Activated CD4-positive, CD25-positive, alpha-beta regulatory T cell treated with anti-CD3 and anti-CD28 coated beads, Interleukin-2, amount 50 U/mL, for 24 hours (primary cell): ENCODE measurements at places on chromosomes 6 and 20.

DNA sequence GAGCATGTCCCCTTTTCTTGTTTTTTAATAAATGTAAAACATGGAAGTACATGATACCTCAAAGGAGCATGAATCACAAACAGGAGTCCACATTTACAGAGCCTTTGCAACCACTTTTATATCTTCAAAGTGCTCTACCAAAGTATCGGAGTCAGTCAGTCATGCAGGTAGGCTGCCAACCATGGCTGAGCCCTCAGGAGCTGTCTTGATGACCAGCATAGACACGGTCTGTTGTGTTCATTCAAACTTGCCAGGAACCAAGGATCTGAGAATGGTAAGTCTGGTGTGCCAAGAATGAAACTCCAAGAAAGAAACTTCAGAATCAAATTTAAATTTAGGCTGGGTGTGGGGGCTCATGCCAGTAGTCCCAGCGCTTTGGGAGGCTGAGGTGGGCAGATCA is 111.5 kb downstream of the SLC16A10 start:
- ATAC-seq: no peak

DNA sequence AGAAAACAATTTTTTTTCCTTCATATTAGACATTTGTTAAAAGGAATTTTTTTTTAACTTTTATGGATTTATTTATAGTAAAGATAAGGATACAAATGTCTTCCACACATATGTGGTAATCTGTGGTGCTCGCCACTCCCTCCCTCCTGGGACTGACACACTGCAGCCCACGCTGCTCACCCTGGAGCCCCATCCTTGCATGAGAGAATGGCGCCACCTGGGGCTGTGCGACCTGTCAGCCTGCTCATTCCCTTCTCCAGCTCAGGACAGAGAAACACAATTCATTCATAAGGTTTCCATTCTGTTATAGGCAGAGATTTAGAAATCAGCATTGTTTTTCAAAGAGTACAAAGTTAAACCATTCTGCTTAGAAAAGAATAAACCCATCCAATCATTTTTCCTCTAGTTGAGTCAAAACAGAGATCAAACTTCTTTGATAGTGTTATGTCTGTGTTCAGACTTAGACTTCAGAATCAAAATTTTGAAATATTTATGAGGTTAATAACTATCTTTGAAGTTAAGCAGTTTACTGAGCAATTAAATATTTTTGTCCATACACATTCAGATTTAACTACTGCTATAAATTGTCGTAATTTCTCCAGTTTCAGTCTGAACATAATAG is 42.8 kb upstream of the DYNLRB1 start:
- ATAC-seq: no peak

DNA sequence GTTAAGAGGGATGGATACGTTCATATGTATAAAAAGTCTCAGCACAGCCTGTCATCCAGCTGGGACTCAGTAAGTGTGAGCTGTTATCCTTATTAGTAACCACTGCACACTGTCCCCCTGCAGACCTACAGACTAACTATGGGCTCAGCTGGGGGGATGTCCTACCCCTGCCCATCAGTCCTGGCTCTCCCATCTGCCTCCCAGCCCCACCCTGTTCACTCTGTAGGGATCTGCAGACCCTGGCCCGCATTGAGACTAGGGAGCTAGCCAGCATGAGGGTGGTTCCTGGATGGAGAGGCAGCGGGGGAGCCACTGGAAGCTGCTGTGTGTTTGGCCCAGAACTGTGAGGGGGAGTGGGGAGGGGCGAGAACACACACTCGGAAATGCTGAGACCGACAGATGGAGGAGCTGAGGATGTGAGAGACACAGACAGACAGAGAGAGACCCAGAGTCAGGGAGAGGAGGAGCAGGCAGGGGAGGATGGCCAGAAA is 17.1 kb downstream of the XKR7 start:
- ATAC-seq: no peak

GRCh38 chr6:24666097-24666640 is 530 bp downstream of the TDP2 start:
- peak; percentile 38 for ATAC-seq

DNA sequence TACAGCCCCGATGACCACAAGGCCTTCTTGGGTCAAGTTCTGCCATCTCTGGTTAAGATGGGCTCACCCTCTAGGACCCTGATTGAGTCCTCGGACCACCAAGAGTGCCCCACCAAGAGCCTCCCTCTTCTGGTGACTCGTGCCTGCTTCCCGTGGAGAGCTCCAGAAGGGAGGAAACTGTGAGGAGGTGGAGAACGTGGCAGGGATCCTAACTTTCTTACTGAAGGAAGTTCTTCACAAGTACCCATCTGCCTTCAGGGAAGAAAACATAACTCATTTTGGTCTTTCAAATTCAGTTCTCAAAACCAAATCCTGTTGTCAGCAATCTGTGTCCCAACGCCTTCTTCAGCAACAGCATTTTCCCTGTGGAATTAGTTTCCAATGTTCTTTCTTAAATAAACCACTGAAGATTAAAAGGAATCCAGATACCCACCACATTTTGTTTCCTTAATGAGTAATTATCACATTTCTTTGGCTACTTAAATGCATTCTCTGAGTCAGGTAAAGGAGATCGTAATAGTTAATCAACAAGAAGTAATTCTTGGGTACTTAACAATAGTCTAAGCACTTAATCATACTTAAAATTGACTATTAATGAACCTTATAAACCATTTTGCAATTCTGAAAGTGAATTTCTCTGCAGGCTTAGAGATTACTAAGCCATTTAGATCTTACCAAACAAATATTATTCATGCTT is 185.8 kb upstream of the SGK1 start:
- ATAC-seq: no peak

DNA sequence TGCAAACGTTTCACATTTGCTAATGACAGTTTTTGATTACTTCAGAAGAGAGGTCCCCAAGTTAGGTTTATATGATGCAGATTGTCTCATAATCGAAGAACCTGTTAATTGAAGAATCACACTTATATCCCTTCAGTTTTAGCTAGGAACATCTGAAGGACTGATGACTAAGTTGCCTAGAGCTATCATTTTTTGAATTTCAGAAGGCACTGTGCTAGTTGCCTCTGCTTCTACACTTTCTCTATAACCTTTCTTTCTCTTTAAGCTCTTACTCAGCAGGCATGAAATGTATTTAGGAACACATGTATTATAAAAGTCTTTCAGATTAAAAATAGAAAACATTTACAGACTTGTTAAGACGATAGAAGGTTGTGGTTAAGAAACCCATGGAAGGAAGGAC is 14.4 kb upstream of the GJE1 start:
- no peak for ATAC-seq

GRCh38 chr6:125354649-125355048 is 52.9 kb upstream of the HDDC2 start:
- no peak for ATAC-seq

- ATAC-seq: no peak
Measured at GRCh38 chr6:43207286-43207685, 22.0 kb downstream of the DNPH1 start.

DNA sequence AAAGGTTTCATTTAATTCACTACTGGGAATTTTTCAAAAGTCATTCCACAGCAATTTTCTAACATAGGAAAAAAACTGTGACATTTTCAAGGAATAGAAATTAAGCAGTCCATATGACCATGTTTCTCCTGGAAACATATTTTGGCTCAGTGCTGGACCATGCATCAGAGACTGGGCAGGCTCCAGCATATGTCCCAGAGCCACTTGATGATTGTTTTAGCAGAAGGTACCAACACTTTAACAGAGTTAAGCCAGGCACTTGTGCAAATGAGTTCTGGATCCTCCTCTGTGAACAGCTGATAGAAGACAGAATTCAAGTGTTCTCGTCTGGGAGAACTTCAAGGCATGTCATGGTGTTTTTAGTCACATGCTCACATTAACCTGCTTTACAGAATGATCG is 516.3 kb downstream of the COL12A1 start:
- ATAC-seq: no peak

DNA sequence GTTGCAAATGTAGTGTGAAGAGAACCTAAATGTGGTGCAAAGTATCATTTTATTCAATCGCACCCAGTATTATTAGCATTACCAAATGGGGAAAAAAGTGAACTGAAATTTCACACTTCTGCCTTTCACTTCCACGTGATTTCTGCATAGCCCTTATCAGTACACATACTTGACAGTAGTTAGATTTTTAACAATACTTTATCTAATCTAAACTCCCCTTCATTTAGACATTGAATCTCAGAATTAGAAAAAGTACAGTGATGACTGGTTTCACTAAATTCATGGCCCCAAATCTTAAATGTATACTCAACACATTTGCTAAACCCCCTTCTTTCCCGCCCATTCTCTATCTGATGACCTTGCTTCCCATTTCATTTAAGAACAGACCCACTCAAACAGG is 14.3 kb downstream of the STX7 start:
- ATAC-seq: no peak

DNA sequence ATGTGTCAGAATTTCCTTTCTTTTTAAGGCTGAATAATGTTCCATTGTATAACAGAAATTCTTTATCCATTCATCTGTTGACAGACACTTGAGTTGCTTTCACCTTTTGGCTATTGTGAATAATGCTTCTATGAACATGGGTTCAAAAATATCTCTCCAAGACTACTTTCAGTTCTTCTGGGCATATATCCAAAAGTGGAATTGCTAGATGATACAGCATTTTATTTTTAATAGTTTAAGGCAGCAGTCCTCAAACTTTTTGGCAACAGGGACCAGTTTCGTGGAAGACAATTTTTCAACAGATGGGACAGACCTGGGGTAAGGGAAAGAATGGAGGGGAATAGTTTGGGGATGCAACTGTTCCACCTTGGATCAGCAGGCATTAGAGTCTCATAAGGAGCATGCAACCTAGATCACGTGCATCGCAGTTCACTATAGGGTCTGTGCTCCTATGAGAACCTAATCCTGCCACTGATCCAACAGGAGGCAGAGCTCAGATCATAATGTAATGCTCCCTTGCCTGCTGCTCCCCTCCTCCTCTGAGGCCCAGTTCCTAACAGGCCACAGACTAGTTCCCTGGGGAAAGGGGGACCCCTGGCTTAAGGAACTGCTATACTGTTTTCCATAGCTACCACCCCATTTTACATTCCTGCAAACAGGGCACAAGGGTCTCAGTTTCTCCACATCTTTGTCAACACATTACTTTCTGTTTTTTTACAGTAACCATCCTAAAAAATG is 239.9 kb upstream of the RNF217 start:
- no peak for ATAC-seq

GRCh38 chr20:54078296-54078984 is 8.0 kb upstream of the BCAS1 start:
- ATAC-seq: no peak

DNA sequence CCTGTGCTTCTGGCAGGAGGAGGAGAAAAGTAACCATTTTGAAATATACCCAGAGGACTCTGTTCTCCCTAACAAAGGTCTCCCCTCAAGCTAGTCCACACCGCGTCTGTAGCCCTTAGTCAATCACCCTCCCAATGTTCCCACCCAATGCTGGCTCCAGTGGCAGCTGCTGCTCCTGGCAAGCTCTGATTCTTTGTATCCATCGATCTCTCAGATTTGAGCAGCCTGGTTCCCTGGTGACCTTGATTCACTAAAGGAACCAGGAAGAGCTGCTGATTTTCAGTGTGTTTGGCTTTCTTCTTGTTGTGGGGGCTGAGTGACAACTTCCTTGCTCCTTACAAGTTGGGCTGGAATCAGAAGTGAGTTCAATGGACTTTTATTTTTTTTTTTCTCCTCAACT is 68.5 kb downstream of the FOXC1 start:
- no peak for ATAC-seq

GRCh38 chr20:37915800-37916570 is 13.1 kb downstream of the VSTM2L start:
- no peak for ATAC-seq

DNA sequence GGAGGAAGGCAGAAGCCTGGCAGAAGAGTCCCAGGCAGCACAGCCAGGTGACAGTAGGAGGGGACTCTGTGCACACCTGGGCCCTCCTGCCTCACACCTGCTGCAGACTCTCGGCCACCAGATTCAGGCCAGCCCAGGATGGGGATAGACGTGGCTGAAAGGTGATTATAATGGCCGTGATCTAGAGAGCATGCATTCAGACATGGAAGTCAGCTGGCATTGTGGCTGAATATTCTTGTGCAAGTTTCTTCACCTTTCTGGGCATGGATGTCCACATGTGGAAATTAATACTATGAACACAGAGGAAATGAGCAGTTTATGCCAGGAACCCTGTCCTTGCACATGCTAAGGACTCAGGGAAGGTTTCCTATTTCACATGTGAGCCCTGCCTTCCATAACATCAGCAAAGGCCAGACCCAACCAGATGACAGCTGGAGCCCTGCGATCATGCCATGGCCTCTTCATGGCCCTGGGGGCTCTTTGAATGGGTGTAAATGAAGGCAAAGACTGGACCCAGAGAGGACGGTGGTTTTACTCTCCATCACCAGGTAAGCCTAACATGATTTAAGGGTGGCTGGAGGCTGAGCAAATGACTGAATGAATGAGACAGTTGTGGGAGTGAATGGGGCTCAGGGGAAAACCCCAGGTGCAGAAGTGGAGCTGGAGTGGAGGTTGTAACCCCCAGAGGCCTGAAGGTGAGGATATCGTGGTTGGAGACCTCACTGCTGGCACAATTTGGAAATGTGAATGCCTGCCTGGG is 2.7 kb upstream of the RAET1L start:
- ATAC-seq: no peak

GRCh38 chr20:8128291-8129060 is 3.6 kb upstream of the PLCB1 start:
- ATAC-seq: no peak

DNA sequence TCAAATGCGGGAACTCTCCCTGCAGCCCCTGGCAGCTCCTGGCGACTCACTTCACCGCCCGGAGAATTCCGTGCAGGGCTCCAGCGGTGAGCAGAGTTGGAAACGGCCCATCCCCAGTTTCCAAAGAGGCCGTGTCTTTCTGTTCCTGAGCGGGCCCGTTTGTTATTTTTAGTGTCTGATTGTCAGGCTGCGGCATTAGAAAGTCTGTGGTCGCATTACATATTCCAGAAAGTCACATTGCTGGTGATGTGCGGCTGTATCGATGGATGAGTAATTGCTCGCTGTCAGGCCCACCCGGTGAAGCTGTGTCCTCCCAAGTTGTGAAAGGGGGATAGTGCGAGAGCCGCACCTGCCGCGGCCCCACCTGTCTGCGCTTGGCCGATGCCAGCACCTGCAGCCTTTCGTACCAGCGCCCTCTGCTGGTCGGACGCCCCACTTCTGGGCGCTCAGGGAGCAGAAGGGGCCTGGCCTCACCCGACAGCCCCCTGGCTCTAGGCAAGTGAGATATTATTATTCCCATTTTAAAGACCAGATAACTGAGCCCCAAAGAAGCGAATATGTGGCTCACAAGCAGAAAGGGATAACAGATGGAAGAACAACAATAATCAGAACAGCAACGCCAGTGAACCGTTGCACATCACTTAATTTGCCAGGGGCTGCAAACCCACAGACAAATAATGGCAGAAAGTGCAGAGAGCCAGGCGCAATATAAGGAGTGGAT is 244.9 kb downstream of the TSHZ2 start:
- peak; percentile 81 for ATAC-seq

GRCh38 chr6:153101461-153101860 is 29.6 kb downstream of the RGS17 start:
- no peak for ATAC-seq

DNA sequence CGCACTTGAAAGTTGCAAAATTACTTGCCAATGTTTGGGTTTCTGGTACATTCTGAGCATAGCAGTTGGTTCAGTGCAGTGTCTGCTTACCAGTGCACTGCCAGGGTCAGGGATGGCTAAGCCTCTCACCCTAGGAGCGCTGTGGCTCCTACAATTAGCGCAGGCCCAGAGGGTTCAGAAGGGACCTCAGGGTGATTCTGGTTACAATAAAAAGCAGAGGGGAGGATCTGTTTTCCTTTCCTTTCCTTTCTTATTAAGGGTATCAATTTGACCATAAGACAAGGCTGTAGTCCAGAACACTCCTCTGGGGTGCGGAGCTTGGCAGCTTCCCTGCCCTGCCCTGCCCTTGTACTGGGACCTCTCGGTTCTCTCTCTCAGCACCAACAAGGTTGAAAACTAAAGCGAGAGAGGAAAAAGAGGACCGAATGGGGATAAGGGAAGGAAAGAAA is 2.6 kb downstream of the MAFB start:
- ATAC-seq: no peak
